ENCODE measurements at places on chromosomes 3 and 15.

GRCh38 chr3:47057212-47057671, 77.8 kb downstream of the NBEAL2 start:
- no peak for DNase-seq

DNA sequence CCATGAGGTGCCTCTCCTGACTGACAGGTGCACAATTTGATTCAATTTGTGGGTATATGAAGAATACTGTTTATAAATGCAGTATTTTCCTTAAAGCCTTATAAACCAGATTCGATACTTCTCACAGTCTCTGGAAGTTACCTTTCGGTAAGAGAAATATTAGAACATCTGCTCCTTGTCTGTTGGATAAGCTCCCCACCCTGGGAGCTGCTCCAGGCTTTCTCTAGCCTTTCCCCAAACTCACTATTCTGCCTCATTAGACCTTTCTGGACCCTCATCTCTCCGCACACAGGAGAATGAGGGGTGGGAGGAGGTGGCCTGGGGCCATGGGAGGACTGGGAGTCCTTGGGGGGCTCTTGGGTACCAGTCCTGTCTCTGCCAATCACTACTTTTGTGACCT, 59.8 kb upstream of the TBC1D21 start:
- DNase-seq, result no peak

GRCh38 chr15:63226966-63227401, 37.6 kb downstream of the RAB8B start:
- DNase-seq, result no peak

DNA sequence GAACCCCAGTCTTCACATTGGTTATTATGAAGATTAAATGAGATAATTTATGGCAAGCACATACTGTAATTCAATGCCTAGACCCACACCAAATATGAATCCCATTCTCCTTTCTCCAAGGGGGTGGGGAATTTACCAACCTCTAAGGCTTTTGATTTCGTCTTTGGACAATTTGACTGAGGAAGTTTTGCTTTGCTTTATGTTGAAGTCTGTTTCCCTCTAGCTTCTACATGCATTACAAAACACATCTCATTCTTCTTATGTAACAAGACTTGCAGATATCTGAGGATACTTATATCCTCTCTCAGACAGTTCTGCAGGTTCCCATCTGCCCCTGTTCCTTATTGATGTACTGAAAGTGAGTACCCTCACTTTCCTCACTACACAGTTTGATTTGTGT, 12.2 kb downstream of the CD80 start:
- DNase-seq, result no peak

DNA sequence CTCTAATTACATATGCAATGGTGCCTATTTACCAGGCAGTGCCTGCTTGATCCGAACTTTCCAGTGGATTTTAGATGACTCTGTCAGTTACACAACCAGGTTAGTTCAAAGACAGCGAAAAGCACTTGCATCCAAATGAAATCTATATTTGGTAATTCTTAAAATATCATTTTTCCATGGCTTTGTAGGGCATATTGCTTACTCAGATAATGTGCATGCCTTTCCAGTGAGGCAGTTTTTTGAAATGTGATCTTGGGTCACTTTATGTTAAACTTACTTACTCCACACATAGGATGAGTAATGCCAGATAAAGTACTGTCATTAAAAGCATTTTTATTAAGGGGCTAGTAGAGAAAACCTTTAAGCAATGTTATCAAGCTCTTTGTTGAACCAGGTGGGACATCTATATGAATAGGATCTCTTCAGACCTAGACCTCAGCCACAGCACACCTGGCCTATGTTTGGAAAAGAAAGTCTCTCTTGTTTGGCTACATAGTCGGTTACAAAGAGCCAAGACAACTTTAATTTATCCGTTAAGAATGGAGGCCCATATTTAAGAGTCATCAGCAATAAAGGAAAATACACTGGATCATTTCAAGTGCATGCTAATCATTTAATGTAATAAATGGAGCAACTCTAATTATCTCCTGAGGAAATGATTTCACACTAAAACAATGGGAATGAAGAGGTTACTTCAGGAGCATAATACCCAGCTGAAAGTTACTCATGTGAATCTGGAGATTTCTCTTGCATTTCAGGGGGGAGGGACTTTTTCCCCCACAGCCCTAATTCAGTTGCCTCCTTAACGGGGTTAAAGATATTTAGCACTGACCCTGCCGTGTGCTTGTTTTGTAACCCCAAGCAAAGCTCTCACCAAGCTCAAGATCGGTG, 56.3 kb upstream of the TMCO5A start:
- no peak for DNase-seq

GRCh38 chr3:22748453-22749045, 454.6 kb upstream of the UBE2E2 start:
- DNase-seq, result no peak

GRCh38 chr3:121473001-121473400, 72.8 kb downstream of the POLQ start:
- no peak for DNase-seq

DNA sequence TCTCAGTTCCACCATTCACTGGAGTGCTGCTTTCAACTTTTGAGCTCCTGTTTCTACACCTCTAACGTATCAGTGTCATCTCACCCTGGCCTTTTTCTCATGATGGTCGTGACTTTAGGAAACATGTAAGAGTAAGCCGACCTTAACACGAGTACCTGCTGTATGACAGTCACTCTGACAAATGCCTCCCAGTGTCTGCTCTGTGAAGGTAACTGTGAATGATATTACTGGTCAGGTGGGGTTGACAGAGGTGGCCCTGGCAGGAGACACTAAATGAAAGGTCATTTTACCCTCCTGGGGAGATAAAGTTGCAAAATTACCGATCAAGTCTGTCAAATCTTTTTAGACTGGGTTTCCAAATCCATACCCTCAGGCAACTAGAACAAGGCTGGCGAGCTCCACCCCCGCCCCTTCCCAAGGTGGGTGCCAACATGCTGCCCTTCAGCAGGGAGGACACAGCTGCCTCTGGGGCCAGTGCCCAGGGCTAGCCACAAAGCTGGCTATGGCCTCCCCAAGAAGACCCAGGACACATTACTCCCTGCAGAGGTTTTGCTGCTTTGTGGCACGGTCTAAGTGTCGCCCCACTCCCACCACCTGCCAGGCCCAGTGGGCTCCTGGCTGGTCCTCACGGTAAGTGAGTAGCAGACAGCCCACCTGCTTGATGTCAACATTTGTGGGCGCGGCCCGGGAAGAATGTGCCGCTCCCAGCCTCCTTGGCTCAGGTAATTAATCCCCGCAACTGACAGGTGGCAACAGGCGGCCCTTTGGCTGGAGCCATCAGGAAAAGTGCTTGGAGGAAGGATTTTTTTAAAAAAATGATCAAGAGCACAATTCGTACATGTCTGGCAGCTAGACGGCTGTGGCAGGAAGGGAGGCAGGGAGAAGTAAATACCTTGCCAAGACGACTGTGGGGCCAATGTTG, 211.8 kb downstream of the TP63 start:
- no peak for DNase-seq

DNA sequence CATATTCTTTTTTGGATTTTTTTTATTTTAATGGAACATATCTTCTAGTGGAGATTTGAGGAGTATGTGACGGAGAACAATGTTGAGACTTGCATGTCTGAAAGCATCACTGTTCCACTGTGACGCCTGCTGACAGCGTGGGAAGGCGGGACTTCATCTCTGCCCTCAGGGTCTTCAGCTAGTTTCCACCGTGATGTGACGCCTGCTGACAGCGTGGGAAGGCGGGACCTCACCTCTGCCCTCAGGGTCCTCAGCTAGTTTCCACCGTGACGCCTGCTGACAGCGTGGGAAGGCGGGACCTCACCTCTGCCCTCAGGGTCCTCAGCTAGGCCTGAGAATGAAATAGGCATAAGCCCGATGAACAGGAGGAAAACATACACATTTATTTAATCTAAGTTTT, 70.7 kb downstream of the LMLN start:
- DNase-seq, result no peak

- DNase-seq, result no peak
These were observed 4.5 kb downstream of the RPL22L1 start for GRCh38 chr3:170865209-170866094.

GRCh38 chr3:94241986-94242385, 179.1 kb downstream of the NSUN3 start:
- DNase-seq, result no peak

- no peak for DNase-seq
These were observed 154.1 kb upstream of the GOLIM4 start for GRCh38 chr3:168249550-168250414.

- no peak for DNase-seq
These were observed 53.3 kb downstream of the TIPARP start for GRCh38 chr3:156727519-156728205.

- DNase-seq, result no peak
These were observed 42.2 kb downstream of the SV2B start for GRCh38 chr15:91142106-91142744.

DNA sequence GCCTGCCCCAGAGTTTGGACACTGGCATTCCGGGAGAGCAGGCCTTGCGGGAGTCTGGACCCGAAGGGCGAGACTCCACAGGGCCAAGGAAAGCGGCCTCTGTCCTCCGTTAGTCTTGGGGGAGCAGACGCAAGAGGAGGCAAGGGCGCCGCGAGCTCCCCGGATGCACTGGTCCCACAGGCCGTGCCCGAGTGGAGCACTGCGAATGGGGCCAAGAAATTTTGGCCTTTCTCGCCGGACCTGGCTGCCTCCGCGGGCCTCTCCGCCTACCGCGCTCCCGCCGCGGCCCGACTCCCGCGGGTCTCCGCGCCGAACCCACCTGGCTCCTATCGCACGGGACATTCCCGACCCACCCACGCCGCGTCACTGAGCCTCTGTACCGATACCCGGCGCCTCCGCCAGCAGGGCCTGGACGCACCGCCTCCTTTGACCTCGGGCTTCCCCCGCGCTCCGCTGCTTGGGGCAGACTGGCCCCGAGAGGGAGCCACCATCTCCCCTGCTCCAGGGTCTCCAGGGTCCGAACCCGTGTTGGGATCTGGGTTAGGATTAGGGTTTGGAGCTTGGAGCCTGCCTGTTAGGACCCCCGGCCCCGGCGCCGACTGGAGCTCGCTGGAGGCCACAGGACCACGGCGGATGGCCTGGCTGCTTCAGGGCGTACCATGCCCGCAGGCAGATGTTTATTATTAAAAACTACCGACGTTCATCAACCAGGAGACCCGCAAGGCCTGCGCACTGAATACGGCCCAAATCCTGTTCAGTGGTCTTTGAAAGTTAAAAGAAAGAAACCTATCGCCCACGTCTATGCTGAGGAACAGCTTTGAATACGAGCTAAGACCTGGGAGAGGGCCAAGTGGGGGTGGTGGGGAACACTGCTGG, 11.7 kb downstream of the SHOX2 start:
- no peak for DNase-seq

GRCh38 chr3:46191730-46192129, 16.4 kb downstream of the CCR1 start:
- no peak for DNase-seq

GRCh38 chr3:45605534-45605933, 11.0 kb downstream of the LIMD1 start:
- DNase-seq, result no peak

- DNase-seq, result no peak
These were observed 496.2 kb downstream of the FHIT start for GRCh38 chr3:60755094-60755493.

DNA sequence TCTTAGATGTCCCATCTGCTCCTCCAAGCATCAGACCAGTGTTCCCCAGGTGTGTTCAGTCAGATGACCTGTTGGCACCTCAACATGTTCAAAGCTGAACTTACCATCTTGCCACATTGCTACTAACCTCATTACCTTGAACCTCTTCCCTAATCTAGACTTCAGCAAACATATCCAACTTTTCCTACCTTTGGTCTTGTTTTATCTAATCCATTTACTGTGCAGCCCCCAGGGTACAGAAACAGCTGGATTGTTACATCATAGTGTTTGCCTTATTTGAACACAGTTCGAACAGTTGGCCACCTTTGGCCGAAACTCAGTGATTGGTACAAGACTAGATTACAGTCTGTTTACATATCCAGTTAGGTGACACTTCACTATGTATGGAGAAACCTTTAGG, 36.1 kb upstream of the MCF2L2 start:
- DNase-seq, result no peak

GRCh38 chr3:87848003-87848402, 210.8 kb downstream of the CGGBP1 start:
- DNase-seq, result no peak

DNA sequence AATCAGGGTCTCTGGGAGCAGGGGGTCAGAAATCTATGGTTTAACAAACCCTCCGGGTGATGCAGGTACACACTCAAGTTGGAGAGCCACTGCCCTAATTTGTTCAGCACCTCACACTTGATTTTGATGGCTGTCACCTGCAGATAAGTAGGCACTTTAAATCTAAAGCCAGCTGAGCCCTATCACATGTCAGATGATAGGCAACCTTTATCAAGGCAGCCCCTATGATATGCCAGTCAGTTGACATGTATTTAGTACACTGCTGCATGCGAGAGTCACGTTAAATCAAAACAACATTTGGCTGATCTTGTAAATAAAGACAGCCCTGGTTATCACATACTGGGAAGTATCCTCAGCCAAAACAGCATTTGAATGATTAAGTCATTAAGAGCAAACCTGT, 104.4 kb upstream of the MCTP2 start:
- DNase-seq, result no peak

DNA sequence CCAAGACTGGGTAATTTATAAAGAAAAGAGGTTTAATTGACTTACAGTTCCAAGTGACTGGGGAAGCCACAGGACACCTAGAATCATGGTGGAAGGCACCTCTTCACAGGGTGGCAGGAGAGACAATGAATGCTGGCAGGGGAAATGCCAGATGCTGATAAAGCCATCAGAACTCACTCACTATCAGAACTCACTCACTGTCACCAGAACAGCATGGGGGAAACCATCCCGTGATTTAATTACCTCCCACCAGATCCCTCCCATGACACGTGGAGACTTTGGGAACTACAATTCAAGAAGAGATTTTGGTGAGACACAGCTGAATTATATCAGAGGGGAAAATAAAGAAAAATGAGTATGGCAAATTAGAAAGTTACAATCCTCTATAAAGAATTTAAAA, 310.9 kb downstream of the BCHE start:
- DNase-seq, result no peak

DNA sequence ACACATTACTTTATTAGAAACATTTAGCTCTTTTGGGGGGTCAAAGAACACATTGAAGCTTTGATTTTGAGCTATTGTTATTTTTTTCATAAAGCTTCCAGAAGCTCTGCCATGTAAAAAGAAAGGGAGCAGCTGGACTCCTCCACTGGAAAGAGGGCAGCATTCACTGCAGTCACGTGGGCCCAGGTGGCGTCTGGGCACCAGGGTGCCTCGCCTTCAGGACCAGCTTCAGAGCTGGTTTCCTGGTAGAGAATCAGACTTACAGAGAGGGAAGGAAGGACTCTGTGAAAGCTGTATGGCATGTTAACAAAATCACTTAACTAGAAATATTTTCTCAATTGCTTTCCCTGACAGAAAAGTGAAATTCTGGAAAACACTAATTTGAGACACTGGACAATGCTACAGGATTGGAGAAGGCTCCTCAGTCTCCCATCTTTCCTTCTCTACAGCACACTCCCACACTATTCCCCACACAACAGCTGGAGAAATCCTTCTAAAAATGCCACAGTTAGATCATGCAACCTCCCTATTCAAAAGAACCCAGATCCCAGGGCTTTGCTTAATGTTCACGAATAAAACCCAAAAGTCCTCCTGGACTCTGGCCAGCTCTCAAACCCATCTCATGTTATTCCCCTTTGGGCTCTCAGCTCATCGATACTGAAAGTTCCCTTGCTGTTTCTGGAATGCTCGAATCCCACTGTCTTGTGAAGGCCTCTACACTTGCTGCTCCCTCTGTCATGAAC, 83.2 kb downstream of the NFKBIZ start:
- DNase-seq, result no peak

GRCh38 chr3:156678197-156678596, 3.8 kb downstream of the TIPARP start:
- DNase-seq, result no peak

All from stimulated activated CD4-positive, alpha-beta T cell treated with anti-CD3 and anti-CD28 coated beads, TNF-alpha, amount 100 ng/mL, for 1 hour (primary cell).